ENCODE measurements at places on chromosomes 2 and 18.

GRCh38 chr2:9690716-9691498 lies 60.1 kb upstream of the YWHAQ start:
- no peak for DNase-seq

DNA sequence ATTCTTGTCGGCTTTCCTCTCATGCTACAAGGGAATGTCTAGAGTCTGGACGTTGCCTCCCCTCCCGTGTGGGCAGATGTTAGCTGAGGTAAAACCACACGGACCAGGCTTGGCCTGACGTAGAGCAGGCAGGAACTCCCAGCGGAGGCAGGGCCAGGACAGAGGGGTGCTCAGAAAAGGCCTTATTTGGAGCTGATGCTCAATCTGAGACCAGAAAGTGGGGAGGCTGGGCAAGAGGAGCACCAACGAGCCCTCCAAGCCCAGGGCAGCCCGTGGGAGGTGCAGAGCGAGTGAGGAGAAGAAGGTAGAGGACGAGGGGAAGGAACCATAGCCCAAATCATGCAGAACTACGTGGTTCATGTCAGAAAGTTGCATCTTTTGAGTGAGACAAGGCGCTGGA lies 9.0 kb downstream of the TEX51 start:
- DNase-seq = no peak

DNA sequence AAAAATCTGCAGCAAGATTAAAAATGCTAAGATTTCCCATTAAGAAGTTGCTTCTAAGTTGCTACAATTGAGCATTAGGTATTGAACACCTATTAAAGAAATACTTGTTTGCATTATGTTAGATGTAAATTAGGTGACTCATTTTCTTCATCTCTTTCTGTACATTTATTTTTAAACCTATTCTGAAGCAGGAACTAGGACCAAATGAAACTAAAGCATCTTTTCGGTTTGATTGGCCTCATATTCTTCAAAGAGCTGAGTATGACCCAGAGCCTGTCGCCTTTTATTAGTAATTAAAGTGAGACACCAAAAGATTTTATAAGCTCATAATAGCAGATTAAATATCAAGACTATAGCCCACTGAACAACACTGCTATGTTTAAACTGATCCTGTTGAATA lies 83.4 kb upstream of the ZEB2 start:
- no peak for DNase-seq

- DNase-seq = no peak
Measured at GRCh38 chr2:23019476-23019875, 365.5 kb upstream of the KLHL29 start.

DNA sequence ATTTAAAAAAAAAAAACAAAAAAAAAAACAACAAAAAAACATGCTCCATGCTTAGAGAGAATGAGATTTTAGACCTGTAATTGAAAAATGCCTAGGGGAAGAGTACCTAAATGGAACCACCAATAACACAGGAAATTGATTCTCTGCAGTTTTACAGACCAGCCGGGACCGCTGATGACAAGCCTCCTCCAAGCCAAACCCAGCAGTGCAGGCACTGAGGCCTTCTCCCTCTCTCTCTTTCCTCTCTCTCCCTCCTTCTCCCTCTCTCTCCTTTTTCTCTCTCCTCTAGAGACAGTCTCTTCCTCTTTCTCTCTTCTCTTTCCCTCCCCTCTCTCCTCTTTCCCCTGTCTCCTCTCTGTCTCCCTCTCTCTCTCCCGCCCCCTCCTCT lies 228.8 kb upstream of the COPS8 start:
- DNase-seq = no peak

DNA sequence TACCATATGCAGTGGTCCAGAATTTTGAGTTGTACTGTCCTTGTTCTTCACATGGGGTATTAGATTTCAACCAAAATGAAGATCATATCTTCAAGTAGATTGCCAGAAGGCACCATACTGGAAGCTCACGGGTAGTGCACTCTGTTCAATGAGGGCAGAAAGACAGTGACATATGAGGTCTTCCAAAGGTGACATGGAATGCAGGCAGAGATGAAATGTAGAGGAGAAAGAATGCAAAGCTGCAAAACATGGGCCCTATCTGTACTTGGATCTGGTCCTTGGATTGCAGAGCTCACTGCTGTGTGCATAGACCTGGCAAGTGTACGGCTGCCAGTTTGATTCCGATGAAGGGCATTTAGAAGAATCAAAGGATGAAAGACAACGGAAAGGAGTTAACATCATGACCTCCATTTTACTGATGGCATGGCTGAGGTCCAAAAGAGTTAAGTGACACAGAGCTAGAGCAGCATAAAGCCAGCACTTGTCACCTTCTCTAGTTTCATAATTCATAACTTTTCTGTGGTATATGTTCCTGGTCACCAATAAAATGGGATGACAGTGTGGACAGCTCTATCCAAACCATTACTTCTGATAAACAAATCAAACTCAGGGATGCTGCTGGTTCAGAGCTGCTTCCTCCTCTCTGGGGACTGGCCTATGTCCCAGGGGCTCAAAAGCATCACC lies 64.7 kb downstream of the BCL2 start:
- DNase-seq = no peak

GRCh38 chr18:23871410-23871809 lies 143.1 kb upstream of the TTC39C start:
- DNase-seq = peak; percentile 89

DNA sequence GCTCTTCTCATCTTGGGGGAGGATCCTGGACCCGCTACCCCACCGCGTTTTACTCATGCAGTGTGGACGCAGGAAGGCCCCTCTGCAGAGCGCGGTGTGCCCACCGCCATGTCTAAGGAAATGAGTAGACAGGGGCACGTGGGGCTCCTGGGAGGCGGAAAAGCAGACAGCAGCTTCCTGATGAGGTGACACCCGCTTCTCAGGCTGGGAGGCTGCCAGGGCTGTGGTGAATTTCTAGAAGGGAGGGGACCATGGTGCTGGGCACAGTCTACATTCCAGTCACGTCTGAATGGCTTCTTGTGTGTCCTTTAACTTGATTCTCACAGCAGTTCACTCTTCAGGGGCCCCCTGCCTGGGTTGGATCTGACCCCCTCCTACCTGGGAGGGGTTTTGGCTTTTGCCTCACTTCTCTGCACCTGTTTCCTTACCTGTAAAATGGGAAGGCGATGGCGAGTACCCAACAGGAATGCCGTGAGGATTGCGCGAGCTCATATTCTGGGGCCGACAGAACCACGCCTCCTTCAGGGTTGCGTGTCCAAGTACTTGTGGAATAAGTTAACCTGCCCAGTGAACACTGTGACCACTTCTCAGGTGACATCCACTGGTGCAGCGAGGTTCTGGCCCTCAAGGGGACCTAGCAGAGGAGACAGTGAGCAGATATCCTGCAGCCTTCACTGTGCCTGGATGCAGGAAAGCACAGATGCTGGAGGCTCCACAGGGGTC lies 32.3 kb upstream of the MBP start:
- no peak for DNase-seq

GRCh38 chr2:11161747-11162146 lies 6.5 kb downstream of the SLC66A3 start:
- DNase-seq = no peak

DNA sequence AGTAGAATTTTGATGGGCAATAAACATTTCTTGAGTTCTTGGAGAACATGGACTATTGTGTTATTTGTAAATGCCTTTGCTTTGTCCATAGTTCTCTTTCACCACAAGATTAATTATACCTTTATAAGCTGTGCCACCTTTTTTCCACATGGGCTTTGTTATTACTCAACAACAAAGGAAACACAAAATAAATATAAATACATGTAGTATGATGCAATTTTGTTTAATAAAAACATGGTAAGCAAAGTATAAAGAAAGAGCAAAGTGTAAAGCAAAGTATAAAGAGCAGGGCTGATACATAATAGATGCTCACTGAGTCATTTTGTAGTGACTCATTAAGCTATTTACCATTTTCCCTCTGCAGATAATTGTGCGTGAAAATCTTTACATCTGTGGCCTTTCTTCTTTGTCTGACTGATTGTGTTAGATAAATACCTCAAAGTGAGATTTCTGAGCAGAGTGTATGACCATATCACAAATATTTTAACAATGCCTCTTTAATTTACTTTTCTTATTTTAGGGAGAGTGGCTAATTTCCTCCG lies 80.9 kb downstream of the CERS6 start:
- no peak for DNase-seq

GRCh38 chr2:101516823-101517690 lies 42.1 kb upstream of the RFX8 start:
- peak; percentile 77 for DNase-seq

- no peak for DNase-seq
Measured at GRCh38 chr2:163752267-163752666, 16.5 kb upstream of the FIGN start.

DNA sequence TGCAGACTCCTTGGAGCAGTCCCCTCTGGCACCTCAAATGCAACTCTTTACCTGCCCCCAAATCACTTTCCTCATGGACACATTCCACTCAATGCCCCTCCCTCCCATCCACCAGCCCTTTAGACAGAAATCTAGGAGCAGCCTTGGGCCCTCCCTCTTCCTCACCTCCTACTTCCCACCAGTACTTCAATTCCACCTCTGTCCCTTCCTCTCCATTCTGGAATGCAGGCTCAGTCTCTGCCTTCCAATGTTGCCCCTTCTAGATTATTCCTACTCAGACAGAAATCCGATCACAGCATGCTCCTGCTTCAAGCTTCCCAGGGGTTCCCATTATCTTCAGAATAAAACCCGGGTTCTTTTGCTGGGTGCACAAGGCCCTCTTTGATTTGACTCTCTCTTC lies 62.1 kb downstream of the MTHFD2 start:
- no peak for DNase-seq

DNA sequence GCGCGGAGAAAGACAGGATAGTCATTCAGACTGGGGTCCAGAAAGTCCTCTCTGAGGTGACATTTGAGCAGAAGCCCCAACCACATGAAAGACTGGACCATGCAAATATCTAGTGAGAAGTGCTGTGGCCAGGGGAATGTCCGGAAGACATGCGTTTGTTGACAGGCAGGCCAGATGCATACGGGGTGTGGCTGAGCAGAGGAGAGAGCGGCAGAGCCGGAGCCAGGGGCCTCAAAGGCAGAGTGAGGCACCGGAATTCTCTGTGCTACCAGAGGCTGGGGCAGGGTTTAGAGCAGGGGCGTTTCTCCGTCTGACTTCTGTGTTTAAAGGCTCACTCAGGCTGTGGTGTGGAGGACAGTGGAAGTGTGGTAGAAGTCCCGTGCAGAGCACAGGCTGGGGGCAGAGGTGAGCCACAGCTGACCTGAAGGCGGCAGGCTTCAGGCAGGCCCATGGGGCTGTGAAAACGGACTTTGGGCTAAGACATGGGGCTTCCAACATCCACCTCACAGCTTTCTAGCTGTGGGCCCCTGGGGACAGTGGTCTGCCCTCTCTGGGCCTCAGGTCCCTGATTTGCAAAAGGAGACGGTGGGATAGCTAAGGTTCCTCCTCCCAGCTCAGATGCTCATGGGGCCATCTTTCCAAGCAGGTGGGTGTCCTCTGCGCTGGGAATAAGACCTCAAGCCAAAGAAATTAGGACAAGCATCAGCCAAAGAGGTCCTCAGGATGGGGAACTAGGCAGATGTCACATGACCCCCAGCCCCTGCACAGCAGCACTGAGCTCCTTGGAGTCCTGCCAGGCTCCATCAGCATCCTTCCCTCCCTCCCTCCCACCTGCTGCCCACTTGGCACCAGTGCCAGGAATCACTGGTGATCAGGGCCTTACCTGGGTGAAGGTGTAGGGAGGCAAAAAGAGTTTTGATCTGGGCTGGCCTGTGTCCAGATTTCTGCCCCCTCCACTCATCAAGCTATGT lies 11.2 kb downstream of the RUFY4 start:
- no peak for DNase-seq

- no peak for DNase-seq
Measured at GRCh38 chr2:216117561-216118340, 8.6 kb downstream of the XRCC5 start.

DNA sequence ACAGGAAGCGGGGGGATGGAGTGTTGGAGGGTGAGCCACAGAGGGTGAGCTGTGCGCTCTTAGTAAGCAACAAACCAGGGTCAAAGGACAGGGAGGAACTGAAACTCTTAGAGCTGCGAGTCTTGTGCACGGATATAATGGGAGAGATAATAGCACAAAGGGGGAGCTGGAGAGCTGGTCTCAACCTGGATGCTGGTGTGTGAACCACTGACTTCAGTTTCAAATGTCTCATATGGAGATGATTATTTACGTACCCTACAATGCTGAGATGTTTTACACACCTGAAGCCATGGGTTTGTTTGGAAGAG lies 35.9 kb downstream of the PTGR3 start:
- DNase-seq = no peak

DNA sequence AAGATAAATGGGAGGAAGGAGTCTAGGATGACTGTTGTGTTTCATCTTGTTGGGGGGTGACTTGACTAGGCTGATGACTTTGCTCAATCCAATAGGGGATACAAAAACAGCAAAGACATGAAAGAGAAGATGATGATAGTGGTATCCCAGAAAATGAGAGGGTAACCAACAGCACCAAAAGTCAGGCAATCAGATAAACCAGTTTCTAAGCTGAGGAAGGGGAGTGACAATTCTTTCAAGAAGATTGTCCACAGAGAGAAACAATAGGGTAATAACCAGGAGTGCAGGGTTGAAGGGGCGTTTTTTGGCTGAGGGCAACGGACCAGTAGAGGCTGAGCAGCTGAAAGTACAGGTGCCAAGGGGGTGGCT lies 7.7 kb upstream of the KCMF1 start:
- no peak for DNase-seq

- DNase-seq = no peak
Measured at GRCh38 chr2:168912901-168913369, 11.8 kb downstream of the G6PC2 start.

DNA sequence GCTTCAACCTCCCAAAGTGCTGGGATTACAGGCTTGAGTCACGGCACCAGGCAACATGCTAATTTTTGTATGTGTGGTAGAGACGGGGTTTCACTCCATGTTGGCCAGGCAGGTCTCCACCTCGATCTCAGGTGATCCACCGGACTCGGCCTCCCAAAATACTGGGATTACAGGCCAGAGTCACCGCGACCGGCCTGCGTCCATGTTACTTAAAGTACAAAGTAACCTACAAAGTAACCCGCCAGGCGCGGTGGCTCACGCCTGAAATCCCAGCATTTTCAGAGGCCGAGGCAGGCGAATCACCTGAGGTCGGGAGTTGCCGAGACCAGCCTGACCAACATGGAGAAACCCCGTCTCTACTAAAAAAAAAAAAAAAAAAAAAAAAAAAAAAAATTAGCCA lies 1.1 kb upstream of the ANKRD30B start:
- no peak for DNase-seq

DNA sequence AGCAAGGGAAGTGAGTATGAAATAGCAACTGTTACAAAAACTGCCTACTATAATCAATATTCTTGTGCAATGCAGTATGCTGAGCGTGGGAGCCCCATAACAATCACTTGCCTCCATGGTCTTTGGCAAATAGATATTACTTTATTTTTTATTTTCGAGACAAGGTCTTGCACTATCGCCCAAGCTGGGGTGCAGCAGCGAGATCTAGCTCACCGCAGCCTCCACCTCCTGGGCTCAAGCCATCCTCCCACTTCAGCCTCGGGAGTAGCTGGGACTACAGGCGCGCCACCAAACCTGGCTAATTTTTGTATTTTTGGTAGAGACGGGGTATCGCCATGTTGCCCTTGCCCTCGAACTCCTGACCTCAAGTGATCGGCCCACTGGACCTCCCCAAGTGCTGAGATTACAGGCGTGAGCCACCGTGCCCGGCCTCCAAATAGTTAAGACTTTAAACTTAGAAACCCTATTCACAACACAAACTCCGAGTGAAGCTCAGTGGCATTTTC lies 1.2 kb upstream of the CCNT2 start:
- DNase-seq = no peak

GRCh38 chr2:190466819-190467446 lies 58.8 kb downstream of the MFSD6 start:
- DNase-seq = no peak
